Fibroblast of skin of left biceps (primary cell): ENCODE measurements at places on chromosomes 5 and 9.

- no peak for DNase-seq
Measured at GRCh38 chr5:107449369-107449768, 221.4 kb downstream of the EFNA5 start.

- DNase-seq = no peak
Measured at GRCh38 chr9:125655691-125656410, 51.2 kb downstream of the MAPKAP1 start.

DNA sequence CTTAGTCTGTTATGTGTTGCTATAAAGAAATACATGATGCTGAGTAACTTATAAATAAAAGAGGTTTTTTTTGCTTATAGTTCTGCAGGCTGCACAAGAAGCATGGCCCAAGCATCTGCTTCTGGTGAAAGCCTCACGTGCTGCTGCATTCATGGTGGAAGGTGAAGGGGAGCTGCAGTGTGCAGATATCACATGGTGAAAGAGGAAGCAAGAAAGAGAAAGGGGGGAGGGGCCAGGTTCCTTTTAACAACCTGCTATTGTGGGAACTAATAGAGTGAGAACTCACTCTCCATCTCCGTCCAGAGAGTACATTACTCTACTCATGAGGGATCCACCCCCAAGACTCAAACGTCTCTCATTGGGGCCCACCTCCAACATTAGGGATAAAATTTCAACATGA, 12.5 kb upstream of the PARP8 start:
- no peak for DNase-seq

GRCh38 chr5:170389550-170389892, 354 bp upstream of the KCNMB1 start:
- no peak for DNase-seq

GRCh38 chr5:172162323-172162986, 25.6 kb downstream of the STK10 start:
- DNase-seq = peak; percentile 15

- DNase-seq = no peak
Measured at GRCh38 chr5:7330256-7330655, 65.7 kb upstream of the ADCY2 start.

- no peak for DNase-seq
Measured at GRCh38 chr5:86756839-86757238, 139.1 kb downstream of the COX7C start.

GRCh38 chr5:105752801-105753200, 1917.9 kb downstream of the EFNA5 start:
- no peak for DNase-seq

GRCh38 chr5:9498541-9499497, 47.1 kb downstream of the SEMA5A start:
- no peak for DNase-seq

DNA sequence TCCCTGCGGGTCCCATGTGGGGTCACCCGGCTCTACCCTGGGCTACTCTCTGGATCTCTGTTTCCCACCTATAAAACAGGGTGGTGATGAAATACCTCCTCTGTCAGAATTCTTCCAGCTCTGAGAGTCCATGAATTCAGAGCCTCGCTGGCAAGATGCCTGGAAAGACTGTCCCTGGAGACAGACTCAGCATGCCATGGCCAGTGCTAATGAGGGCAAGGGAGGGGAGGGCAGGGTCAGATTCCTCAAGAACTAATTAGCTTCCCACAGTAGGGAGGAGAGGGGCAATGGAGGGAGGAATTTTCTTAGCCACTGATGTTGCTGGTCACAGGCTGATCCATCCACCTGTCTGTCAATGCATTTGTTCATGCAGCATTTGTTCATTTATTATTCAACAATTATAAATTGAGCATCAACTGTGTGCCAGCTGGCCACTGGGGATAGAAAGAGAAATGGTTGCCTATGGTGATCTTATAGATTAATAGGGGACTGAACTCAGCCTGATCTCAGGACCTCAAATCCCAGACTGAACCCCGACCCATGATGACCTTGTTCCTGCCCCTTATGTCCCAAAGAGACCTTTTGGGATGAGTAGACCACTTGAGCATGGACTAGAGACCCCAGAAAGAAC, 4.7 kb downstream of the SYNPO start:
- no peak for DNase-seq

- DNase-seq = peak; percentile 88
Measured at GRCh38 chr5:57324861-57325260, 151.0 kb downstream of the GPBP1 start.

DNA sequence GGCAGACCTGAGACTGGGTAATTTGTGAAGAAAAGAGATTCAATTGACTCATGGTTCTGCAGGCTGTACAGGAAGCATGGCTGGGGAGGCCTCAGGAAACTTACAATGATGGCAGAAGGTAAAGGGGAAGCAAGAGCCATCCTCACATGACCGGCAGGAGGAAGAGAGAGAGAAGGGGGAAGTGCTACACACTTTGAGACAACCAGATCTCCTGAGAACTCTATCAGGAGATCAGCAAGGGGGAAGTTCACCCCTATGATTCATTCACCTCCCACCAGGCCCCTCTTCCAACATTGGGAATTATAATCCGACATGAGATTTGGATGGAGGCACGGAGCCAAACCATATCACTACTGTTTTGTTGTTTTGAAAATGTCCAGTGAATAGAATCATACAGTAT, 110.2 kb downstream of the DAPK1 start:
- no peak for DNase-seq

GRCh38 chr9:27394826-27395201, 97.9 kb upstream of the EQTN start:
- no peak for DNase-seq

GRCh38 chr5:91264311-91265051, 118.6 kb downstream of the ARRDC3 start:
- no peak for DNase-seq

- DNase-seq = no peak
Measured at GRCh38 chr5:172385707-172386106, 68.6 kb downstream of the SH3PXD2B start.

GRCh38 chr9:124262649-124262972, 4.9 kb downstream of the NEK6 start:
- no peak for DNase-seq

GRCh38 chr5:126969548-126969947, 60.8 kb downstream of the MARCHF3 start:
- no peak for DNase-seq

DNA sequence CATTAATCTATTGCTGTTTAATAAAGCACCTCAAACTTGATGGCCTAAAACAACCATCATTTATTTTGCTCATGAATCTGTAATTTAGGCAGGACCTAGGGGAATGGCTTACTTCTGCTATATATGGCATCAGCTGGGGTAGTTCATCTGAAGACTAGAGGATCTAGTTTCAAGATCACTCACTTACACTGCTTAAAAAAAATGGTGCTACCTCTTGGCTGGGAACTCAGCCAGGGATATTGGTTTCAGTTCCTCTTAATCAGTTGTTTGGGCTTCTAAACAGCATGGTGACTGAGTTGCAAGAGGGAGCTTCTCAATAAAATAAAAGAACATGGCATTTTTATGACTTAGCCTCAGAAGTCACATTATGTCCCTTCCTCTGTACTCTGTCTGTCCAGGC, 142.0 kb downstream of the FAM114A2 start:
- DNase-seq = no peak

DNA sequence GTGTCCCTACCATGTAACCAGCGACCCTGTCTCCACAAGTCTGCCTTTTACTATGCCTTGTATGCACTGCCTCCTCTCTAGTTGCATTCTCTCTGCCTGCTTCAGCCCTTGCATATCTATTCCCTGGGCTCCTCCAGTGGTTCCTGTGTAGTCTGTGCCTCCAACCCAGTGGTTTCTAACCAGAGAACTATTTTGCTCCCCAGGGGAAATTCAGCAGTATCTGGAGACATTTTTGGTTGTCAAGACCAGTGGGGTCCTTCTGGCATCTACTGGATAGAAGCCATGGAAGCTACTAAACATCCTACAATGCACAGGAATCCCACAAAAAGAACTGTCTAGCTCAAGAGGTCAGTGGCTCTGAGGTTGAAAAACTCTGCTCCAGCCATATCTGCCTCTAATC, 224.1 kb upstream of the RASEF start:
- DNase-seq = peak; percentile 24

DNA sequence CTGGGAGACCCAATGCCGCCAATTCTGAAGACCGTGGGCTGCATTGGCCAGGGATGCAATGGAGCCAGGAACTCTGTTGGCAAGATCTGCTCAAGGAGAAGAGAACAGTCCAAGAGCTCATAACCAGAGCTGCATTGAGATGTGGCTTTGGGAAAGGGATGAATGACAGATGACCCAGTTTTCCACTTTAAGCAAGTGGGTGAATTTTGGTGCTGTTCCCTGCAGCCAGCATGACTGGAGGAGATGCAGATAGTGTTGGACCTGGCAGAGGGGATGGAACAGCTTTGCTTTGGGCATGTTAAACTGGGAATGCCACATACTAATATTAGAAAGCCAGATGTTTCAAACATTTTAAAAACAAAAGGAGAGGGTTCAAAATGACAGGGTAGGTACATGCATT, 143.1 kb downstream of the FSTL4 start:
- no peak for DNase-seq

- DNase-seq = no peak
Measured at GRCh38 chr9:30459156-30459555, 1925.3 kb upstream of the ACO1 start.

GRCh38 chr5:142959683-142960657, 189.8 kb downstream of the ARHGAP26 start:
- DNase-seq = peak; percentile 13

- no peak for DNase-seq
Measured at GRCh38 chr5:10984021-10984715, 223.1 kb upstream of the DAP start.

DNA sequence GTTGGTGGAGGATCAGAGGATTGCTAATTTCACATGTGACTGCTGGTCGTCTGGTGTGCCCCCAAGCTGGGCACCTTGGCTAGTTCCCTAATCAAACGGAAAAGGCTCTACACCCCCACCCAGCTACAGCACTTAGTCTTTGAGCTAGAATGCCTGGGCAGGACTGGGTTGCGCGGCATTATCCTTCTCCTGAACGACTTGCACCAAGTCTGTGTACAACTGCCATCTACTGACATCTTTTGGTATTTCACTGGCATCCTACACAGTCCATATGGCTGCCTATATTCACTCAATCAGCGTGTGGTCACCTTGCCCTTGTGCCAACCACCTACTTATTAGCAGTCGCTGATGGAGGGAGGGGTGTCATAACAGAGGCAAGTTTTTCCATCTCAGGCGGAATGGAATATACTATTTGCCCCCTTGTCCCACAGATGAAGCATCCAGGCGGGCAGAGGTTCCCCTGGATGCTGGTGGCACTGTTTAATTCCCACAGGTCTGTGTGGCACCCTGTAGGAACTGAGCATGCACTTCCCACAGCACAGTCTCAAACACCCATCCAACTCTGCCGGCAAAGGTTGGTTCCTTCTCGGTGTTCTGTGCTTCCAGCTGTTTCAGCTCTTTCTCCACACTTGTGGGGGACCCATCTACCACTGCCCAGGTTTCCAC, 150.1 kb downstream of the OSTF1 start:
- no peak for DNase-seq

GRCh38 chr9:120348951-120349429, 231.0 kb downstream of the CDK5RAP2 start:
- DNase-seq = no peak

DNA sequence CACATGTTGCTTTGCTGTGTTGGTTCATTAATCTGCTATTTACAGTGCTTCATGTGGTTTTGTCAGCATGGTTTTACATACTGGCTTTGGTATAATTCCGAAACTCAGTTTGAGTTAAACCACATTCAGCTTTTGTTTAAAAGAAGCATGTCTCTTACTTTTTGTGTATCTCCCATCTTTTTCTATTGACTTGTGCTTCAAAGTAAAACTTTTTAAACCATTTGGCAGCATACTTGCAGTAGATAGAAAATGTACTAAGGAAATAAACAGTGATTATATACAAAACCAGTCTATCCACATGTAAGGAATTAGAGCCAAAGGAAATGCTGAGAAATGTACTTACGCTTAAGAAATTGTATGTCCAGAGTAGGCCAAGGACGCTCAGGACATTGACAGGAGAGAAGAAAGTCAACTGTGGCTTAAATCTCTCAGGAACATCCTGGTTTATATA, 286.9 kb downstream of the ARHGEF28 start:
- DNase-seq = no peak

DNA sequence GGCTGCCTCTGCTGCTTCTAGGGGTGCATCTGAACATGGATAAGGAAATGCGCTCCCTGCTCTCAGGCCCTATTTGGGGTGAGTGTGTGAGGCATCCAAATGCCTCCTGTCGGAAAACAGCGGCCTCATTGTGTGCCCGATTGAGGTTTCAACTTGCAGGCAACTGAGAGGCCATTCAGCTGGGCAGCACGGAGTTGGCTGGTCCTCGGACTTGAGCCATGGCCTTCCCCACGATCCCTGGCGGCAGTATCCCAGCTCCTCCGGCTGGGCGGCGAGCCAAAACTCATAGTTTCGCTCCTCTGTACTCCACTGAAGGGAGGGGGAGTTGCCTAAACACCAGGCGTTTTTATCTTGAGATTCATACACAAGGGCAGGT, 597.3 kb upstream of the SGCD start:
- DNase-seq = no peak

DNA sequence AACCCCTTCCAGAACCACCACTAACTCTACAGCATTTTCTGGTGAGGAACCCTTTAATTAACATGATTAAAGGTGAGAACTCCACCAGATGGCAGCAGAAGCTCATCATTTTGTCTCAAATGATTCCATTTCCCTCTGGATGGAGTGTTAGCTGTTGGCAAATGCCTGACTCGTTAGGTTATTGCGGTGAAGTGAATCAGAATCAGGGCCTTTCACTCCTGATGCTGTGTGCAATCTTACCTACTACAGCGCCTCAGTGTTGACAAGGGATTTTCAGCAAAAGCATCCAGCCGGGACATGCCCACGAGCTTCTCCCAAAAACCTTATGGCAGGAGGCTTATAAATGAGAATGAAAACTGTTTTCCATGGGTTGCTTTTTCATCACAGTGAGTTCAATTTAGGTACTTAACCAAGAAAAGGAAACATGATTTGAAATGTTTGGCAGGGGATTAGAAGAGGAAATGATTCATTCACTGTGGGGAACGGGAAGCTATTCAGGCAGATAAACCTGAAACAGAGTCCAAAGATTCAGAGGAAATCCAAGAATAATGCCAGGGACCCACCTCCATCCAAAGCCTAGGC, 48.0 kb upstream of the CAST start:
- DNase-seq = peak; percentile 82

DNA sequence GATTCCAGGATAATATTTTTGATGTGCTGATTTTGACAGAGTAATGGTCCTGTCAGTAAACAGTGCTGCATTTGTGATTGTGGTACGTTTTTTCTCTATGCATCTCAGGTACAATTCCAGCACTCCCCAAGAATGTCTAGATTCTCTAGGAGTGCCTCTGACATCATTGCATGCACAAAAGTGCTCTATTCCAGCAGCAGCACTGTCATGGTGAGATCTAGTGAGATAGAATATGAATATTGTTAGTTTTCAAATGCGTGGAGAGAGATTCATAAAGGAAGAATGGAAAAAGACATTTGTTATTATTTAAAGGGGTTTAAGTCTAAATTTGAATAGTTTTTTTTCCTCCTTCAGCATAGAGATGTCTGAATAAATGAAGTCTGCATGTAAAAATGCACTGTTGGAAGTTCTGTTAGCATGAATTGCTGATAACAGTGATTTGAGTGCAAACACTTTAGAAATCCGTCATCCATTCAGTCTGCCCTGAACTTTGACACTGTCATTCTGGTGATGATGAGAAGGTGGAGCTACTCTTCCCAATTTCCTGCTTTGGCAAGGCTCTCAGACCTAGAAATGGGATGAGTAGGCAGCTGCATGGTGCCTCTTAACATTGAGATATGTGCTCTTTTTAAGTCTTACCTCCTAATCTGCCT, 84.6 kb downstream of the GAPVD1 start:
- no peak for DNase-seq
